ENCODE measurements at places on chromosomes 2 and 18. TPM values are rescaled to one million over a fixed set of nuclear protein-coding genes. Genes with fewer than 3 reads are reported as not detected.

FHOD3 gene
- 55.3 TPM for polyA plus RNA-seq

FSIP2 gene
- polyA plus RNA-seq, result 1.9 TPM

C1QL2 gene
- polyA plus RNA-seq, result not detected

SLC9A4 gene
- not detected for polyA plus RNA-seq

ATP6V1B1 gene
- 1.9 TPM for polyA plus RNA-seq

CCDC178 gene
- polyA plus RNA-seq, result 0.61 TPM

IL1F10 gene
- not detected for polyA plus RNA-seq

SLC9A2 gene
- polyA plus RNA-seq, result 0.24 TPM

WNT6 gene
- 1.8 TPM for polyA plus RNA-seq

FMNL2 gene
- 26.1 TPM for polyA plus RNA-seq
